Stimulated activated CD4-positive, alpha-beta T cell treated with anti-CD3 and anti-CD28 coated beads, Interleukin-1b, Interleukin-23, amount 100 ng/mL, for 1 hour (primary cell): ENCODE measurements at places on chromosomes 3 and 15.

DNA sequence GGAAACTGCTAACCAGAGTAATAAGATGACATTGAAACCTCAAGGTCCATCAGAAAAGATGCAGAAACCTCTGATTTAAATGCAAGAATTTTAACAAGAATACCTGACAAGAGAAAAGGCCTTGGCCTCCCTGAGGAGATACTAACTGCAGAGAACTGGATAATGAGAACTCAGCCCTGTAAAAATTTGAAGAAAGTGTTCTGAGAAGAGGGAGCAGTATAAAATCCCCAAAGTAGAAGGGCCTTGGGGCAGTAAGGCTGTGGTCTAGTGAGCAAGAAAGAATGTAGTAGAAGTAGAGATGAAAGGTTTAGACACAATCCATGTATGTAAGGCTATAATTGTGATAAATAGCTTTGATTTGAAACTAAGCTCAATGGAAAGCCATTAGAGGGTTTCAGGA, 394.1 kb downstream of the ZBBX start:
- DNase-seq, result no peak

DNA sequence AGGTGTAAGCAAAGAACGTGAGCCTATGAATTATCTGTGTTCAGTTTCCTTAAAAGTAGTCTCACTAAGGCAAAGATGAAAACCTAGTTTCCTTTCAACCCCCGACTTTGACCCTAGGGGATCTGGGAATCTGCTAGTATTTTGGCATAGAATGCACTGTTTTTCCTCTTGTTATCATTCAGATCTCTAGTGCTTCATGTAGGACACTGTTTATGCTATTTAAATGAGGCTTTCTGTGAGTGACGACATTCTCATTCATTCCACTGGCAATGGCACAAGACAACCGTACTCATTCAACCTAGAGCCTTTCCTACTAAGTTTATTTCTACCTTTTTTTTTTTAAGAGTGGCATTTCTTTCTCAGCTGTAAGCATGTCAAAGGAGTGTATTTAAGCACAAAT, 67.0 kb downstream of the CHAC1 start:
- DNase-seq, result no peak

- DNase-seq, result no peak
Measured at GRCh38 chr3:177379045-177379444, 181.8 kb upstream of the TBL1XR1 start.

DNA sequence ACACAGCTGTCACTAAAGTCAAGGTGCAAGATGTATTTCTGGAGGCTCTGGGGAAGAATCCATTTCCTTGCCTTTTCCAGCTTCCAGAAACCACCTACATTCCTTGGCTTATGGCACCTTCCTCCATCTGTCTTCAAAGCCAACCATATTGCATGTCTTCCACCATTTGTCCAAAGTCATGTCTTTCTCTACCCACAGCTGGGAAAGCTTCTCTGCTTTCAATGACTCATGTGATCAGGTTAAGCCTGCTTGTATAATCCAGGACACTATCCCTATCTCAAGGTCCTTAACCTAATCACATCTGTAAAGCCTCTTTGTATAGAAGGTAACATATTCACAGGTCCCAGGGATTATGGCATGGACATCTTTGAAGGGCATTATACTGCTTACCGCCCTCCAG, 14.2 kb downstream of the ARHGAP31 start:
- no peak for DNase-seq

DNA sequence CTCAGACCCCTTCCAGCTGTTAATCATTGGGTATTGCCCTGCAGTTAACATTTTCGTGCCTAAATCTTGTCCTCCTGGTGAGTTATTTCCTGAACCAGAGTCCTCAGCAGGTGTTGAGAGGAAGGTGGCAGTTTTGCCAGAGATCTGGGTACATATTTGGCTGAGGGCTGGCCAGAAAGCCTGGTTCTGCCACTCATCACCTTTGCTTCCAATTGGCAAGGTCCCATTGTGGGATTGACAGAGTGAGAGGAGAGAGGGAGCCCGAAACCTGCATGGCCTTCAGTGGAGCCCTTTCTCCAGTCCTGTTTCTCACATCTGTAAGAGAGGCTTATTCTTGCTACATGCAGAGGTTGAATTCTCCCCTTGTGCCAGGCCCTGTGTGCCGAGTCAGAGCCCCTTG, 8.9 kb upstream of the TKT start:
- no peak for DNase-seq

DNA sequence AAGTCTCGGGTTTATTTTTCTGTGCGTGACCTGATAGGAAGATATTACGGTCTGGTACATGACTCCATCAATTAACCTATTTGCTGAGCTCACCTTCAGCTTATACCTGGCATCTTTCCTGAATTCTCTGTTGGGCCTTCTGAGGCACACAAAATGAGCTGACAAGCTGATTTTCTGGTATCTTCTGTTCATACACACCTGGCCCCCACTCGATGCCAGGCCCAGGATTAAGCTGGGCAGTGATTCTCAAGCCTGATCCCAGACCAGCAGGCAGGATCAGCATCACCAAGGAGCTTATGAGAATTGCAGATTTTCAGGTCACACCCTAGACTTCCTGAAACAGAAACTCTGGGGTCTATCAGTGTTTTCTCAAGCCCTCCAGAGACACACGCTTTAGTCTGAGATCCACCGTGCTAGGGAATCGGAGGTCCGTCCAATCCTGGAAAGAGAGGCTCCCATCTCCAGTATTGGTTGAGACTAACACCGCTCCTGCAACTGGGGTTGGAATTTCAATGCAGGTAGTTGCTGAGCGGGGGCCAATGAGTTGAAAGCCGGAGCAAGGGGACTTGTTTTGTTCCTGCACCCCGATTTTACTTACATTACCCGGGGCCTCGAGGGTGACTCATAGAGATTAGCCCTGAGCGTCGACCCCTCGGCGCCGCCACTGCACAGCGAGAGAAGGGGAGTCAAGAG, 636 bp upstream of the EIF1B start:
- no peak for DNase-seq

DNA sequence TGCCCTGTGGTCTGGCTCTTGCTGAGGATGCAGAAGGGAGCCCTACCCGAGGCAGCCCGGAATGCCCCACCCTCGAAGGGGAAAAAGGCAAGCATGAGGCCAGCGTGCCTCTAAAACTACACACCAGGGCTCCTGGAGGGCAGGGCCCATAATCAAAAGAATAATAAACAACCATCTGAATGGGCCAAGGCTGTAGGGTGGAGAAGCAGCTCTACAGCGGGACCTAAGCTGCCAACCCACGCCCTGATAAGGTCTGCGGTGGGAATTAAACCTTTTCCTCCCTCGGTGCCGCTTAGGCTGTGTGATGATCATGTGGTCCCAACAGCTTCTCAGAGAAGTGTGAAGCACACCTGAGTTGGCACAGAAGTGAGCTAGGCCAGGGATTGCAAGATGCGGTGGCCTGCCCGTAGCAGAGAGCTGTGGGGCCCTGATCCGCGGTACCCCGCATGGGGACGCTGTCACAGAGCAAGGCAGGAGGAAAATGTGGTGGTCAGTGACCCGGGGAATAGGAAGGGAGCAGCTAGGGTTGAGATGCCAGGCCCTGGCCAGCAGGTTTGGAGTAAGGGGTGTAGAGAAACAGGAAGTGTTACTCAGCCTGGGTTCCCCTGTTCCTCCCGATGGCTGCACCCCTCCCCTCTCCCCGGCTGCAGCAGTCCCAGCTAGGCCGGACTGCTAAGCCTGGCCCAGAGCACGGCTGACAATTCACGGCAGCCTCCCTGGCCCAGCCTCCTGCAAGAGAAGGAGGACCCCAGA, 1.1 kb upstream of the C15orf62 start:
- no peak for DNase-seq

DNA sequence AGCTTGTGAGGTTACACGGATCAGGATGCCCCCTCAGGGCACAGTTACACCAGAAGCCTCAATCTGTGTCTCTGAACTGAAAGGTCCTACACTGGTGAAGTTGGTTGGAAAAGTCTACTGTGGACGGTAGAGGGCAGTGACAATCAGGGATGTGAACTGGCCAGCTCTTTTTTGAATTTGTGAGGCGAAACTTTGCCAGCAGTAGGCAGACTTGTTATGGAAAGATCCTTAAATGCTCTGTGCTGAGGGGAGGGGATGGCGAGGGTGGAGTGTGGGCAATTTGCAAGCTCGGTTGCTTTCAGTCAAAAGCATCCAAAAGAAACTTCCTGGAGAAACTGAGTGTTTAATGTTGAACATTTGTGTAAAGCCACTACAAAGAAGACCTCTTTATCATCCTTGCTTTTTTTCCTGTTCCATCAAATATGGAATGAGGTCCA, 127.4 kb upstream of the ABHD17C start:
- DNase-seq, result no peak

DNA sequence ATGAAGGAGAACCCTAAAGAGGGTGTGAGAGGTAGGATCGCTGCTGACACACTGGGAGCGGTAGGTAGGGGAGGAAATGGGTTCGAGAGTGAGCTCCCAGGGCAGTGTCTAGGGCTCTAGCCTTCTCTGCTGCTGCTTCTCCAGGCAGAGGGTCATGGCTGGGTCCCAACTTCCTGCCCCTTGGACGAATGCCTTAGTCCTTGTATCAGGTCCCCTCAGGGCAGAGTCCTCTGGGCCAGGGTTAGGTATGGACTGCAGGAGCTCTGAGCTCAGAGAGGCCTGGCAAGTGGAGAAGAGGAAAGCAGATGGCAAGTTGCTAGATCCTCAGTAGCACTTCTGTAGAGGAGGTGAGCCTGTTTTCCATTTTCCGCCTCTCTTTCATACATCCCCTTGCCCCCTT, 2.9 kb downstream of the CORO2B start:
- no peak for DNase-seq

DNA sequence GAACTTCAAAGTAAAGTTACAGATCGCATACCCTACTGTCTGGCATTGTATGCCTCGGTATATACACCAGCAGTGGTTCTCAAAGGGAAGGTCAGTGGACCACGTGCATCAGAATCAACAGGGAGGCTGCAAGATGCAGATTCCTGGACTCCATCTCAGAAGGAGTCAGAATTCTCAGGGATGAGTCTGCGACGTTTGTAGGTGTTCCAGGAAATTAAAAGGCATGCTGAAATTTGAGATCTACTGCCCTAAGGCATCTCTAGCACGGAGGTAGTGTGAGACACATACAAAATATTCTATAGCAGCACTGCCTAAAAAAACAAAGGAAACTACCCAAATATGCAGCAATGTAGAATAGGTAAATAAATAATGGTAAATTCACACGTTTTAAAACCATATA, 136.8 kb upstream of the BNIP2 start:
- DNase-seq, result no peak

- DNase-seq, result no peak
Measured at GRCh38 chr3:39755100-39755499, 54.3 kb upstream of the MYRIP start.

GRCh38 chr3:55332176-55332575, 154.9 kb downstream of the WNT5A start:
- no peak for DNase-seq

DNA sequence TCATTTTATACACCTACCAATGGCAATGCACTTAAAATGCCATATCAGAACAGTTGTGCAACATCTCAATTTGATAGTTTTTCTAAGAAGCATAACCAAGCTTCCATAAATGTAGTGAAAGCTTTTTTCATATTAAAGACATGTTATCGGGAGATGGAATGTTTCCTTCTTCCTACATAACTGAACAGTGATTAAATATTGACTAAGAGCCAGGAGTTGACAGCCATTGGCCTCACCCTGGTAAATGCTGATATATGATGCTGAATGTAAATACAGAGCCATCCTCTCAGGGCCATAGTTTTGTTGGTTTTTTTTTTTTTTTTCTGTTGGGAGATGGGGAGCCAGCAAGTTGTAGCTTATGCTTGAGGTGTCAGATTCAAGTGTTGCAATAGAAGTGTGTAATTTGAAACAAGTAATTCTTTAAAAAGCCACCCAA, 203.3 kb upstream of the IL12A start:
- no peak for DNase-seq

DNA sequence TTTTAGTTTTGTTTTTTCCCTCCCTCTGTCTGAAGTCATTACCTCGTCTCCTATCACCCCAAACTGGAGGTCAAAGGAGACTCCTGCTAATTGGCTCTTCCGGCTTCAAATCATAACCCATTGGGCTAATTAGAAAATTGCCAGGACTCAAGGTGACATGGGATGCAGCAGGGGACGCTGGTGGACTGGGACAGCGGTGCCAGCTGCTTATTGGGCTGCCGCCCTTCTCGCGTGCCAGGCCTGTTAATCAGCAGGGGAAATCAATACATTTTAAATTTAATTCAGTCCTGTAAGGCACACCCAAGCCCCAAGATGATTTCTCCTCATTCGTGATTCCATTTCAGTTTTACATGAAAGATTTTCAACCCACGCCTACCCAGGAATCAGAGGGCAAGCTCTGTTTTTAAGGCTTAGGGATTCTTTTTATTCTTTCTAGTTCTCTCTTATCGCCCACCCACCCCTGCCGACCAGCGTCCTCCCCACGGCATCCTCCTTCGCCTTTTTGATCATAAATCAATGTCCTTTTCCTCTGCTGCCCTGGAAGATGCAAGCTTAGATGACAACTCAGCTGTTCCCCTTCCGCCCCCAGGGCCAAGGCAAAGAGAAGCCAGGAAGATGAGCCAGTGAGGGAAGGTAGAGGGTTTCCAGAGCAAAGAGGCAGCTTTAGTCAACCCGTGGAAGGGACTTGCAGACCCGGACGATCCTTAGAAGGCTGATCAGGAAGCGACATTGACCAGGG, 329.6 kb downstream of the UACA start:
- no peak for DNase-seq

- DNase-seq, result no peak
Measured at GRCh38 chr3:182165234-182165633, 453.5 kb downstream of the SOX2 start.

DNA sequence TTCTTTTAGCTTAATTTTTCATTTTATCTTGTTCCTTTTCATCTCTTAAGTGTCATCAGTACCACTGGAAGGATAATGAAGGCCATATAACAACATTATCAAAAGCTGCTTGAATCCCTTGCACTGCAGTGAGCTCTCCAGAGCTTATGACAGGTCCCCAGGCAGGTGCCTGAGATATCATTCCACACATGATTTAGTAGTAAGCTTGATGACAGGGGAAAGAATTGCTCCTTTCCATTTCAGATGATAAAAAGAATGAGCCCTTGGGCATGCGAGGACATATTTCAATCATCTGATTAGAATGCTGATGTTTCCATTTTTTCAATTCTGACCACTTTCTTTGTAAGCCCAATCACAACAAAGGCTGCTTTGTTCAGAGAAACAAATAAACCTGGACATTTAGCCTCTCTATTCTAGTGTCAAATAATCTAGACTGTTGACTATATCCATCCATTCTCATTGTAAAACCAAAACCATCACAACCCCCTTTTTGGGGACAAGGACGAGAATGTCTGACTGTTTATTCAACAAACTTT, 567.8 kb downstream of the IGSF11 start:
- no peak for DNase-seq

DNA sequence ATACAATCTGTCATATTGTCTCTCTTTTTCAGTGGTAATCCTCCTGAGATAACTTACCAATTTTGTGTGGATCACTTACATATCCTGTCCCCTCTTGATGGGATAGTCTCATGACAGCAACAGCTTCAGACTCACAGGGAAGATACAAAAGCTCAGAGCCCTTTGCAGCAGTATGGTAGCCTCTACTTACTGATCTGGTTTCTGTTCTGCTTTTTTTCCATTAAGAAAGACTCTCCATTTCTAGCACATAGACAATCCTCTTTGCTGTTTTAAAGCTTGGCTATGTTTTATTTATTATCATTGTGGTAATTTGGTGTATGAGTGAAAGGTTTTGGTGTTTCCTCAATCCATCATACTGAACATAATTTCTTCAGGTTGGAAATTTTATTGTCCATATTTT, 25.4 kb upstream of the SOX14 start:
- DNase-seq, result no peak

- DNase-seq, result no peak
Measured at GRCh38 chr3:40585381-40586016, 60.7 kb downstream of the ZNF621 start.
